ENCODE measurements at places on chromosomes 16 and 17. TPM values are rescaled to one million over a fixed set of nuclear protein-coding genes. Genes with fewer than 3 reads are reported as not detected.
A peak's percentile ranks its signal among the peaks of the same experiment; 100 is the strongest.

Gene G6PC1
- total RNA-seq, result not detected

GRCh38 chr17:19707728-19708221 lies 8.6 kb downstream of the SLC47A2 start:
- no peak for DNase-seq

Gene SLC22A31
- total RNA-seq, result 0.72 TPM

Gene SHMT1
- total RNA-seq, result 17.7 TPM

GRCh38 chr16:21946889-21947635 lies 6.1 kb upstream of the UQCRC2 start:
- no peak for DNase-seq

- no peak for DNase-seq
These were observed 64.8 kb downstream of the CACNG1 start for GRCh38 chr17:67109111-67109510.

Gene TNP2
- not detected for total RNA-seq

- DNase-seq, result no peak
These were observed 591 bp downstream of the DHX38 start for GRCh38 chr16:72094266-72094610.

DNA sequence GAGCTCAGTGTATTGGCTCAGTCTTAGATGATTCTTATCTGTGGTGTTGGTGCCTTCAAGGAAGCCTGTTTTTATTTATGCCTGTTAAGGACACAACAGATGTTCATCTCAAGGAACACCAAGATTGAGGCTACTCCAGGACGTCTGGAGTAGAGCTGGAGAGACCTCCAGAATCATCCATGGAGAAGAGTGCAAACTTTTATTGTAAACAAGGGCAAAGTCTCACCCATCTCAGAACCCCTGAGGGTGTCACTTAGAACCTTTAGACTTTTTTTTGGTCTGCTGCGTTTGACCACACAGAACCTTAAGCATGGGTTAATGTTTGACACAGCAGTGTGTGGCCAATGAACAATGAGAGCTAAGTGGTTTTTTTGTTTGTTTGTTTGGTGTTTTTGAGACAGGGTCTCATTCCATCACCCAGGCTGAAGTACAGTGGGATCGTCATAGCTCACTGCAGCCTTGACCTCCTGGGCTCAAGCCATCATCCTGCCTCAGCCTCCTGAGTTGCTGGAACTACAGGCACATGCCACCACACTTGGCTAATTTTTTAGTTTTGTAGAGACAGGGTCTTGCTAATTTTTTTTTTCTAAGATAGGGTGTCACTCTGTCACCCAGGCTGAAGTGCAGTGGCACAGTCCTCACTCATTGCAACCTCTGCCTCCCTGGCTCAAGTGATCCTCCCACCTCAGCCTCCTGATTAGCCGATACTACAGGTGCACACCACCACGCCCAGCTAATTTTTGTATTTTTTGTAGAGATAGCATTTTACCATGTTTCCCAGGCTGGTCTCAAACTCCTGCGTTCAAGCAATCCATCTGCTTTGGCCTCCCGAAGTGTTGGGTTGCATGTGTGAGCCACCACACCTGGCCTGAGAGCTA lies 16.3 kb downstream of the SLC47A1 start:
- DNase-seq, result no peak

DNA sequence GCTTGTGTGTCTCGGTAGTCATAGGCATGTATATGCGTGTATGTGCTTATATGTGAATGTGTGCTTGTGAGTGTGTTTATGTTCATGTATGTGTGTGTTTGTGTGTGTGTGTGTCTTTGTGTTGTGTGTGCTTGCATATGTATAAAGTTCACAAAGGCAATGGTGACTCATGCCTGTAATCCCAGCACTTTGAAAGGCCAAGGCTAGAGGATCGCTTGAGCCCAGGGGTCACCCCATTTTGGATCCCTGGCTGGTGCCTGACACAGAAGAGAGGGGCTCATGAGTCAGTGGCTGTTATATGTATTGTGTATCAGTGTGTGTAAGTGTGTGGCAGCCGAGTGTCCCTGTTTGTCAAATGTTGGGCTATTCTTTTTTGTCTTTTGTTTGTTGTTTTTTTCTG lies 69.3 kb downstream of the ABCC1 start:
- peak; percentile 65 for DNase-seq

DNA sequence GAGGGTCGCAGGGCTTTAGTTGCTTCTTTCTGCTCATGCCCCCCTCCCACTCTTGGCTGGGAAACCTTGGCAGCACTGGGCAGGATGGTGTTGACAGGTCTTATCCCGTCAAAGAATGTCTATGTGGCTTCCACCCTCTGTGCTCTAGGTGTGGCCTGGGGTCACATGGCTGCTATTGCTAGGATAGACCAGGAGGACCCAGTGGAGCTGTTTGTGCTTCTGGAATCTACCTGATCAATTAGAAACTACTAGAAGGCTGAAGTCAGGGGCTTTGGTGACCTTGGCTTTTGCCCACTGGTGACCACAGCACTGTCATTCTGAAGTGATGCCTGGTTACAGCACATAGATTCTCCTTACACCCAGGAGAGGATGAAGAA lies 105.8 kb downstream of the CMIP start:
- no peak for DNase-seq

GRCh38 chr17:46928467-46929261 lies 5.7 kb downstream of the GOSR2 start:
- DNase-seq, result no peak

GRCh38 chr16:73058221-73058615 lies 10.3 kb upstream of the ZFHX3 start:
- peak; percentile 32 for DNase-seq

DNA sequence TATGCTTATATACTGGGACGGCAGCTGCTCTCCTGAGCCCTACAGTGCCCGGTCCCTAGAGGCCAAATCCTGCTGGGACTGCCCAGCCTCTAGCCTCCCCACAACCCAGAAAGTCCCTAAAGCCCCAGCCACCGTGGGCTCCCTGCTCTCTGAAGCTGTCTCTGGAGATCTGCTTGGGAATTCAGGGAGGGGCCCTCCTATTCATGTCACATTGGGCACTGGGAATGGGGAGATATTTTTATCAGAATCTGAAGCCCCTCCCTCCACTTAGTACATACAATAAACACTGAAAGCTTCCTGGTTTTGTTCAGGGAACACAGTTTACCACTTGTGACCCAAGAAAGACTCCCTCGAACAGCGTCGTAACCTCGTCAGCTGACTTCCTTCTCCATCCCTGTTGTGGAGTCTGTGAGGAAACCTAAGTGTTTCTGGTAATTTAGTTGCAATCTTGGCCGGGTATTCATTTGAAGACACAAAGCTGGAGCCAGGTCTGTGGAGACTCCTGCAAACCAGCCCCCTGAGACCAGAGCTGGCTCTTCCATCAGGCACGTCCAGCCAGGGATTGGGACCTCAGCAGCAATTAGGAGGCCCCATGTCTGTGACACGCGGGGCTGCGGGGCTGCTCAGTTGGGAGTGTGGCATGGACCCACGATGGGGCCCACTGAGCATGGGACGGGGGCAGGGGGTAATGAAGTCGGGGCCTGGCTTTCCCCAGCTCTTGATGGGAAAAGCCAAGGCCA lies 38.5 kb downstream of the PGS1 start:
- DNase-seq, result no peak

Gene SPATA32
- total RNA-seq, result not detected

GRCh38 chr16:61413021-61413420 lies 623.2 kb downstream of the CDH8 start:
- no peak for DNase-seq

Gene SDR42E2
- not detected for total RNA-seq

GRCh38 chr17:81115749-81116464 lies 49.4 kb upstream of the PVALEF start:
- DNase-seq, result no peak

DNA sequence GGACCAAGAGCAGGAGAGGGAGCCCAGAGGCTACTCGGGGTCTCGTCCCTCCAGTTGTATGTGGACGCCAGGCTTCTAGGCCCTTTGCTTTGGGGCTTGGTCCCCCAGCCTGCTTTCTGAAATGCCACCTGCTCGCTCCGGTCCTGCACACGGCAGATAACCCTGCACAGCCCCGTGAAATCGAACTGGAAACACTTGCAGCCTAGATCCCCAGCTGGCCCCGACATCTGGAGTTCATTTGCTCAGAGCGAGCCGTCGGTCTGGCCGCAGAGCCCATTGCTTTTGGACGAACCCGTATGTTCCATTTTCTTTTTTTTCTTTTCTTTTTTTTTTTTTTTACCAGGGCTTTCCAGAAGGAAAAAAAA lies 22.9 kb downstream of the C1QTNF1 start:
- DNase-seq, result no peak

Gene CDRT4
- total RNA-seq, result 2.9 TPM

Gene CCL1
- total RNA-seq, result not detected

DNA sequence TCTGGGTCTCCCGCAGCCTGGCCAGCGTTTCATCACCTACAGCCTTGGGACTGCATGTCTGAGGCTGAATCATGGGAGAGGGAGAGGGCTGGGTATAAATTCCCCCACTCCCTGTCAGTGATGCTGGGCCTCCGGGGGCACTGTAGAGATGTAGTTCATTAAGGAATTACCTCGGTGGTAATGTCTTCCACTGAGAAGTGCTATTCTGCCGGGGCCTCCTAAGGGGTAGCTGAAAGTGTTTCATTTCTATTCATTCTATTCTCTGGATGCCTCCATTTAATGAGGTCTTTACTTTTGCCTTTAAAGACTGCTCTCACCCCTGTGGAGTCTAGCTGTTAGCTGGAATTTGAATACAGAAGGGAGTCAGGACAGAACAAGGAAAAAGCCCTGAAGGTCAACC lies 116.4 kb upstream of the HS3ST4 start:
- DNase-seq, result no peak

DNA sequence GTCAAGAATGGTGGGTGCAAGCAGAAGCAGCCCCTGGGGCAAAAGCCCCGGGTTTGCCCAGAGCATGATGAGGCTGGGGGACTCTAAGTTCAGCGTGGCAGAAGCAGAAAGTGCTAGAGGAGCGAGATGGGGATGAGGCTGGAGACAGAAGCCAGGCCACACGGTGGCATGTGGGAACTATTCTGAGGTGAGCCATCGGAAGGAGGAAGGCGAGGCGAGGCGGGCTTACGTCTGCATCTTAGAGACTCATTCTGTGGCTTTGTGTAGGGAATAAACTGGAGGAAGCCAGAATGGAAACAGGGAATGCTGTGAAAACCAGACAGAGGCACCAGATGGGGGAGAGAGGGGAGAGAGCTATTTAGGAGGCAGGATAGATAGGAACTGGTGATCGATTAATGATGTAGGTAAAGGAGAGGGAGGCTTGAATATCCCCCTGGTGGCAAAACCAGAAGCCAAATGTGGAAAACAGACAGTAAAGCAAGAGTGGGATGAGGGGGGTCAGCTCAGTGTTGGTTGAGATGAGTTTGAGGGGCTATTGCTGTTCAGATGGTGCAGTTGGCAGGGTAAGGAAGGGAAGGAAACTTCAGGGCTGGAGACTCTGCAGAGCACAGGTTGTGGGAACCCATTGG lies 3.1 kb upstream of the TNFSF13 start:
- no peak for DNase-seq

DNA sequence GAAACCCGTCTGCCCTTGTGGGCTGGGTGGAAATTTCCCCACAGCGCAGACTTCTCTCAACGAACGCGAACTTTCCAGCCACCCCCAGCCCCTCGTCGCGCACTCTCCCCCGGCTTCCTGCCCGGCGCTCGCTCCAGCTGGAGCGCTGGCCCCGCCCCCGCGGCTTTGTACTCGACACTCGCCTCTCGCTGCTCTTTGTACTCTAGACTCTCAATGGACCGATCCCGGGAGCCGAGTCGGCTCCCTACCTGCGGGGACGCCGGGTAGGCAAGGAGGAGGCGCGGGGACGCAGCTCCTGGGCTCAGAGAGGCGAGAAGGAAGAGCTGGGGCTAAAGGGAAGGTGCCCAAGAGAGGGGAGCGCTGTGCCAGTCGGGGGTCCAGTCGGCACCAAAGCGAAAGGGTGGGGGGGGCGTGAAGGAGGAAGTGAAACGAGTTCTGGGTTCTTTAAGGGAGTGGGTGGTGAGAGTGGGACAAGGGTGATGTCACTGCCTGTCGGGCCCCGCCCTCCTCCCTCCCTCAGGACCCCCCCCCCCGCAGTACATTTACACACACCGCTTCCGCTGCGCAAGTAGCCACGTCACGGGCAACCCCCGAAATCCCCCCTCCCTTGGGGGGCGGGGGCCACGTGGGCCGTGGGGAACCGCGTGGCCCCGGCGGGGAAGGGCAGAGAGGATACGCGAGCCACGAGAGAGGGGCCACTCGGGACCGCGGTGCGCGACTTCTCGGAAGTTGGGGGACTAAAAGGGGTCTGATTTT lies 9.7 kb downstream of the KDM6B start:
- DNase-seq, result peak; percentile 86

Gene KRTAP9-8
- not detected for total RNA-seq

Gene CDRT15L2
- not detected for total RNA-seq

DNA sequence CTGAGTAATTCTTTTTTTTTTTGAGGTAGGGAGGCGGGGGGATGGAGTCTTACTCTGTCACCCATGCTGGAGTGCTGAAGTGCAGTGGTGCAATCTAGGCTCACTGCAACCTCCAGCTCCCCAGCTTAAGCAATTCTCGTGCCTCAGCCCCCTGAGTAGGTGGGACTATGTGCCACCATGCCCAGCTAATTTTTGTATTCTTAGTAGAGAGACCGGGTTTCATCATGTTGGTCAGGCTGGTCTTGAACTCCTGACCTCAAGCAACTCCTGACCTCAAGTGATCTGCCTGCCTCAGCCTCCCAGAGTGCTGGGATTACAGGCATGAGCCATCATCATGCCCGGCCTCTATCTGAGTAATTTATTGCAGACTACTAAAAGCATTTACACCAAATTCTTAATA lies 19.4 kb downstream of the KPNB1 start:
- DNase-seq, result no peak

- DNase-seq, result no peak
These were observed 257.9 kb downstream of the SOX9 start for GRCh38 chr17:72378414-72379390.

GRCh38 chr17:19372866-19373504 lies 5.3 kb upstream of the MAPK7 start:
- DNase-seq, result no peak

DNA sequence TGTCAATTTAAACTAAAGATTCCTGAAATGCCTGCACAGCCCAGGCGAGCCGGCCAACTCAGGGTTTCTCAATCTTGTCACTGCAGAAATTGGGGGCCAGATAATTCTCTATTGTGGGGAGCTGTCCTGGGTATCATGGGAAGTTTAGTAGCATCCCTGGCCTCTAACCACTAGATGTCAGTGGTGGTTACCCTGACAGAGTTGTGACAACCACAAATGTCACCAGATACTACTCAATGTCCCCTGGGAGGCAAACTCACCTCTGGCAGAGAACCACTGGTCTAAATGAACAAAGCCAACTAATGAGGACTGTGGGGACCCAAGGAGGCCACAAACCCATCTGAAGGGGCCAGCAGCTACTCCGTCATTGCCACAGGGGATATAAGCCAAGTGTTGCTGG lies 90.9 kb downstream of the MYH11 start:
- no peak for DNase-seq

- DNase-seq, result no peak
These were observed 7.6 kb downstream of the KRT33A start for GRCh38 chr17:41343029-41343428.

Gene ABCA8
- total RNA-seq, result 10.0 TPM

GRCh38 chr17:57002904-57003303 lies 25.0 kb downstream of the SCPEP1 start:
- DNase-seq, result no peak

Gene TMC8
- not detected for total RNA-seq

Measured in MG63 (cell line).